Activated naive CD4-positive, alpha-beta T cell treated with anti-CD3 and anti-CD28 coated beads, Interleukin-2, amount 50 U/mL, for 16 hours (primary cell): ENCODE measurements at places on chromosomes 1 and 21.

DNA sequence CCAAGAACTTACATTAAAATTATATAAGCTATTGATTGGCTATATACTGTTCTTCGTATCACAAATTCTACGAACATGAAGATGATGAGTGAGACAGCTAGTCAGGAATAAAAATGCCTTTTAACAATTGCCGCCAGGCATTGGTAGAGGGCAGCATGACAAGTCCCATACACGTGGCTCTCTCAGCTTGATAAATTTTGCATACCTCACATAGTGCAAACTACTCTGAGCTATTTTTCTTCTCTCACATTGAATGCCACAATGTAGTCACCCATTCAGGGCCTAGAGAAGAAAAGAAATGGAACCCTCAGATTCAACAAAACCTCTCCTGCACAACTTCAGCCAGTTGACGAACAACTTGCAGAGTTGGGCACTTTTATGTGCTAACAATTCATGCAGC, 27.0 kb upstream of the FMO2 start:
- DNase-seq = no peak

GRCh38 chr1:36199934-36200741, 24.1 kb upstream of the THRAP3 start:
- no peak for DNase-seq

DNA sequence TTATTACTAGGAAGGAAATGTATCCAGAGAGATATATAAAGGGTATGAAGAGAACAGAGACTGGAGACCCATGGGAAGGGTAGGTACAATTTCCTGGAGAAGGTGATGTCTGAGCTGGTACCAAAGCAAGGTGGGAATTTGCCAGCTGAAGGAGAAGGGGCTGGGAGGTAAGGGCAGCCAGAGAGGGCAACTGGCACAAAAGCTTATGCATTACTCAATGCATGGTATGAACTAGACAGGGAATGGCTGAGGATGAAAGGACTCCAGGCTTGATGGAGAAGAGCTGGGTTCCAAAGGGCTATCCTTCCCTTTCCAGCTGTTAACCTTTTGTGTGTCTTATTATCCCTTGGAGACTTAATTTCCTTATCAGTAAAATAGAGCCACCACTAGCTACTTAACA, 113.6 kb upstream of the GADD45A start:
- no peak for DNase-seq

DNA sequence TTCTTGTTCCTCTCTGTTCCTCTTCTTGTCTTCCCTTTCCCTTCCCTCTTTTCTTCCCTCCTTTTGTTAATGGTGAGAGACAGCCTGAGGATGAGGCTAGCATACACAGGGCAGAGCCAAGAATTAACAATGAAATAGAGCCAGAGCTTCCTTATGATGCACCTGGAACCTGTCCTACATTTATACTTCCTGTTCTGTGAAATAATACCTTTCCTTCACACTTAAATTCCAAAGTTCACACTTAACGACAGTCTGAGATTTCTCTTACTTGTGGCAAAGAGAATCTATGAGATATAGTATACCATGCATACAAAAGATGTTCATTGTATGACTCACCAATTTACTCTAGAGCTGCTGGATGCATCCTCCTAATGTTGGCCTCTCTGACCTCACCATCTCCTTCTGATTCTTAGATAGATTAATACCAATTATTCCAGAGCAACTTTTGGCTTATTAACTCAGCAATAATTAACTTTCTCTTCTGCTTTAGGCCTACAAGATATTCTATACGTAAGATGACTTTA, 30.8 kb upstream of the TSNAX start:
- no peak for DNase-seq

DNA sequence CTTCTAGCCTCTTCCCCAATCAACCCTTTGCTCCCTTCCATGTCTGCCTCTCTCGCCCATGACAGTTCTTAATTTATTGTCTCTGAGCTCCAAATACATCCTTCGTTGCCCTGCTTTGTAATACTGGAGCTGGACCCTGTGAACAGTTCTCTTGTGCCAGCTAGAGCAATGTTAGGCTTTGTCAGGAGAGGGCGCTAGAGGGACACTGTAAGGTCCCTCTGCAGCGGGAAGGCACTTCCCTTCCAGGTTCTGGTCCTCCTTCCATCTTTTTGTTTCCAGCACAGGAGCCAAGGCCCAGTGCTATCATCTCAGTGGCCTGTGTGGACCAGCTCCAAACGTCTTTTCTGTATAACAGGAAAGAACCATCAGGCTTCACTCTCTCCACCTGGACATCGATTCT, 95.9 kb downstream of the PTPRU start:
- DNase-seq = no peak

DNA sequence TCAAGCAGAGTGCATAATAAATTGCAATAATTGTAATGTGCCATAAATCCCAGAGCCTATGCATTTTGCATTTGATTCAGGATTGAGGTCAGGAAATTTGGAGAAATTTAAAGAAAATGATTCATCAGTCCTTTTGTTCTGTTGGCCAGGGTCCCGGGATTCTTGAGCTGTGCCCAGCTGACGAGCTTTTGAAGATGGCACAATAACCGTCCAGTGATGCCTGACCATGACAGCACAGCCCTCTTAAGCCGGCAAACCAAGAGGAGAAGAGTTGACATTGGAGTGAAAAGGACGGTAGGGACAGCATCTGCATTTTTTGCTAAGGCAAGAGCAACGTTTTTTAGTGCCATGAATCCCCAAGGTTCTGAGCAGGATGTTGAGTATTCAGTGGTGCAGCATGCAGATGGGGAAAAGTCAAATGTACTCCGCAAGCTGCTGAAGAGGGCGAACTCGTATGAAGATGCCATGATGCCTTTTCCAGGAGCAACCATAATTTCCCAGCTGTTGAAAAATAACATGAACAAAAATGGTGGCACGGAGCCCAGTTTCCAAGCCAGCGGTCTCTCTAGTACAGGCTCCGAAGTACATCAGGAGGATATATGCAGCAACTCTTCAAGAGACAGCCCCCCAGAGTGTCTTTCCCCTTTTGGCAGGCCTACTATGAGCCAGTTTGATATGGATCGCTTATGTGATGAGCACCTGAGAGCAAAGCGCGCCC, 8.7 kb downstream of the PROX1 start:
- DNase-seq = no peak

DNA sequence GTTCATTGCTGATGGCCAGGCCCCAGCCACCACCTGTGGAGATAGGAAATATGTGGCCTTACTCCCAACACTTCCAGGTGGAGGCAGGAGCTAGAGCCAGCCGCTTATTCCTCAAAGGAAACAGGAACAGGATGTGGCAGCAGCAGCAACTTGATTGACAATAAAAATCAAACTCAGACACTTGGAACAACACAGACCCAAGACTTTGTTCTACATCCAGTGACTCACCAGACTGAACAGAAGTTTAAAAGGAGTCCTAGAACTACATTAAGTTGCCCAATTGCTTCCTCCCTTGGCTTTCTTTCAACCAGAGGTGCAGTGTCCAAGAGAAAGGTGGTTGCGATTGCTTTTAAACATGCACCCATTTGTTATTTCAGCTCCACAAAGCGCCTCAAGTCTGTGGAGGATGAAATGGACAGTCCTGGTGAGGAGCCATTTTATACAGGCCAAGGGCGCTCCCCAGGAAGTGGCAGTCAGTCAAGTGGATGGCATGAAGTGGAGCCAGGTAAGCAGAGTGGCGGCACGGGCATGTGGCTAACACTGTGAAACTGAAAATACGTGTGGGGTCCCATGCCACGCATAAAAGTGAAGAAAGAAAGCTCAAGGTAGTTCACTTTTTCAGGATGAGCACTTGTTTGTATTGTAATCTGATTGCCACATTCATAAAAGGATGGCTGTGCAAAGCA, 276.6 kb downstream of the NFIA start:
- no peak for DNase-seq

- DNase-seq = no peak
These were observed 52.4 kb downstream of the PHC2 start for GRCh38 chr1:33378524-33378923.

GRCh38 chr1:95753382-95754016, 519.5 kb downstream of the RWDD3 start:
- DNase-seq = no peak

- no peak for DNase-seq
These were observed 4.9 kb downstream of the PRKAB2 start for GRCh38 chr1:147167365-147167764.

DNA sequence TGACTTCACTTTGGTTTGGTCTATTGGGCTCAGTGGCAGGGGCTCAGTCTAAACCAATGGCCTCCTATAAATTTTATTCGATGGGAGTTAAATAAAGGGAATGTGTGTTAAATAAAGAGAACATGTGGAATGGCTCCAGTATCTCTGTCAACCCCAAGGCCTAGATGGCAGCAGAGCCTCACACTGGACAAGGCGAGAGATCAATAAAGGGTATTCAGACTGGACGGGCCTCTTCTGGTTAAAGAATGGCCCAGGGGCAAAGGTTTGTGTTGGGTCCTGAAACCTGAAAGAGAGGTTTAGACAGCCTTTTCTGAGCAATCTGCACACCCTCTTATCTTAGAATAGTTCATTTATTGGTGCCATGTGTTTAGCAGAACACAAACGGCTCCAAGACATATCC, 34.7 kb downstream of the SH3BP5L start:
- DNase-seq = no peak

GRCh38 chr1:201302163-201303152, 19.2 kb downstream of the PKP1 start:
- no peak for DNase-seq

DNA sequence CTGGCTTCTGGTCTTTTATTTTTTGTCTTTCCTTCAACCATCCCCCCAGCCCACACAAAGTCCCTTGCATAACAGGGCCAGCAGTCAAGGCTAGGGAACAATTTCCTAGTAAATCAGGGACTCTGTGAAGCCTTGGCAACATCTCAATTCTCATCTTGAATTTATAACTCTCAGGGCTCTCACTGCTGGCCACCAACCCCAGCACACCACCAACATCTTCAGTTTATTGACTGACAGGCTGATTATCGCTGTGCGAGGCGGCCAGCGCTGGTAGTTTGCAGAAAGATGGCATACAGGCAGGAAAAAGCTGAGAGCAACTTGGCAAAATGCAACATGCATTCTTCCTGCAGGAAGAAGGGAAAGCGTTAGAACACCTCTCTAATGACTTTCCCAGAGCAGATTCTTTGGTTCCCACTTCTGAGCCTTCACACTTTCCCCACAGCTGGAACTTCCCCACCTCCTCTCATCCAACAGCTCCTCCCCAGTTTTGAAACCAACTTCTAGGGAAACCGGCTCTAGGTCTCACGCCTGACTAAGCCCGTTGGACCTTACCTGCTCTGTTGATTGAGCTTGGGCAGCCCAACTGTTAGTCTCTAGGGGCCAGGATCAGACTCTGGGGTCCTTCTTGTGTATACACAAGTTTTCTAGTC, 26.3 kb upstream of the CSF1 start:
- no peak for DNase-seq

DNA sequence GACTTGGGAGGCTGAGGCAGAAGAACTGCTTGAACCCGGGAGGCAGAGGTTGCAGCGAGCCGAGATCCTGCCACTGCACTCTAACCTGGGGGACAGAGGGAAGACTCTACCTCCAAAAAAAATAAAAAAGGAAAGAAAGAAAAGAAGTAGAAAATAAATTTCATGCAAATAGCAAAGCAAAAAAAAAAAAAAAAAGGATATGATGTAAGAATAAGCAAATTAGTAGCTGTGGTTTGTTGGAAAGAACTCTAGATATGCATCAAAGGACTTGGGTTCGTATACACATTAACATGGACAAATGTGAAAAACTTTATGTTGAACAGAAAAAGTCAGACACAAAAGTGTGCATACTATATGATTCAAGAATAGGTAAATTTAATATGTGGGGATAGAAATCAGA, 11.9 kb downstream of the WASF2 start:
- DNase-seq = no peak

GRCh38 chr1:14945132-14946010, 208.2 kb upstream of the TMEM51 start:
- DNase-seq = no peak

DNA sequence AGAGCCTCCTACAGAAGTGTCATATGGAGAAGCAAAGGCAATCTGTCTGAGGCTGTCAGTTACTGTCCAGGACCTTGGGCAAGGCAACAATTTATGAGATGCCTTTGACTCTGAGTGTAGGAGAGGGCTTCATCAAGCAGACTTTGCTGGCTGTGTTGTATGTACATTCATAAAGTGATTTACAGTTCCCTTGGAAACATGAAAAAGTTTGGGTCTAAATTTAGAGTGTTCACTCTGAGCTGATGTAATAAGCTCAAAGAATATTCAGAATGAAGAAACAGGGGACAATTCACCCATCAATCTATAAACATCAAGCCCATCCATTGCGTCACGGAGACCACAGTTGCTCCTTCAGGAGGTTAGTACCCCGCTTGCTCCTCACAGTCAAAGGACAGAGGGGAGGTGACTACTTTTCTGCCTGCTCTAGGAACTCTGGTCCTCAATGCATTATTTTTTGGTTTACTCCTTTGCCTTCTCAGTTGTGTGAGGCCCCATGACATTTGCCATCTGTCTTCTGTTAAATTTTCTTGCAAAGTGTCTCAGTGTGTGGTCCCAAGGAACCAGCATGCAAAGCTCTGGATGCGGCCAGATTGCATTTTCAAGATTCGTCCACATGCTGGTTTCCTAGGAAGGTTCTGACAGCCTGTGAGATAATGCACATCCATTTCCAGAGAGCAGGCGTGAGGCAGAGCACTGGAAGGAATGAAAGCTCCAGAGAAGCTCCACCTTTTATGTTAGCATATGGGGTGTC, 241.1 kb upstream of the KIAA0040 start:
- DNase-seq = no peak

DNA sequence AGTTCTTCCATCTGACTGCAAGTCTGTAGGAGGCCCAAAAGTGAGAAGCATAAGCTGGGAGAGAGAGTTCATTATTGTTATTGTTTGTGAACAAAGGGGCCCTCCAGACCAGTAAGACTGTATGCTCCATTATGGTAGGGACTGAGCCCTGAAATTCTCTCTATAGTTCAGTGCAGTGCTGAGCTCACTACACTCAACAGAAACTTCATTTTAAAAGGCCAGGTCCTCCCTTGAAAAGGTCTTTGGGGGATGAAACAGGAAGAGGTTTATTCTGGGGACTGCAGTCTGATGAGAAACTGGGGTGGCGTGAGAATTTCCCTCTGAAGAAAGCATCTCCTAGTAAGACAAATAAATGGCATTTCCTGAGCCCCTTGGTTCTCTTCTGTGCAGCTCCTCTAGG, 5.5 kb upstream of the GATAD2B start:
- DNase-seq = no peak

GRCh38 chr1:233261206-233261605, 34.3 kb downstream of the PCNX2 start:
- DNase-seq = no peak

DNA sequence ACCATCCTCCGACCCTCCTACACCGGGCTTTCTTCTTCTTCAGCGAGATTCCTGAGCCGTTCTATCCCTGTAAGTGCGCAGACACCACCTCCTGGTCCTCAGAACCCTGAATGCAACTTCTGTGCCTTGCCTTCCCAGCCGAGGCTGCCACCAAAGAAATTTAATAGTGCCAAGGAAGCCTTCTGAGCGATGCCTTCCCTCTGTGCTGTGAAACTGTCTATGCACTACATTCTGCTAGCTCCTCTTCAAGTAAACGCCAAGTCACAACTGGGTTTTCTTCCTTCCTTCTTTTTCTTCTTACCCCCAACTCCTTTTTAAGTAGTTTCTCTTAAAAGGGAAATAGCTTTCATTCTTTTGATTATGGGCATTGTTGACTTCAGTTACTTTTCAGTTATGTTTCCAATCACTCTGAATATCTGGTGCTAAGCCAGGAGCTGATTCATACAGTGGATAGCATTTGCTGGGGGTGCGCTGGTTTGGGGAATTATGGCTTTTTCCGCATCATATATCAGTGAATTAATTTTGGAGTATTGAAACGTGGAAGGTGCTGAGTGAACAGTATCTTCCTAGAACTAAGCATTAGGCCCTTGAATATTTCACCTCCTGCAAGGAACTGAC, 38.6 kb upstream of the GPR88 start:
- no peak for DNase-seq

- no peak for DNase-seq
These were observed 8.6 kb downstream of the ARF1 start for GRCh38 chr1:228091084-228091483.
